ENCODE measurements at places on chromosomes 1 and 21. TPM values are rescaled to one million over a fixed set of nuclear protein-coding genes. Genes with fewer than 3 reads are reported as not detected.
A peak's percentile ranks its signal among the peaks of the same experiment; 100 is the strongest.

The INAVA gene
- total RNA-seq: 37.6 TPM

The DCDC2B gene
- total RNA-seq: not detected

The ZNHIT6 gene
- total RNA-seq: 15.2 TPM

The KRTAP19-8 gene
- not detected for total RNA-seq

The FCRLB gene
- 0.82 TPM for total RNA-seq

The STIL gene
- total RNA-seq: 19.7 TPM

The CFAP45 gene
- 2.8 TPM for total RNA-seq

GRCh38 chr1:53255031-53255430, 16.7 kb upstream of the MAGOH start:
- DNase-seq: no peak

DNA sequence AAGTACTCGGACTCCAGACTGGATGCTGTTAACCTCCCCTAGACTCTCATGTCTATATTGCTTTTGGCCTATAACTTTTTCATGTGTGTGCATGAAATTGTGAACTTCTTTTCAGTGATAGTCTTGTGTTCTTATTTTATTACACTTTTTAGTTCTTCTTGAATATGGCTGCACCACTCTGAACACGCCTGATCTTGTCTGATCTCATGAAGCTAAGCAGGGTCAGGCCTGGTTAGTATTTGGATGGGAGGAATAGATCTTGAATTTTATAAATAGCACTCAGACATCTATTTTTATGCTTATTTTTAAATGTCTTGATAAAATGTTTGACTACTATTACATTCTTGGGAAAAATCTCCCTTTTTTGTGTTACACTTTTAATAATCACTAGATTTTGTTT, 22.4 kb downstream of the TCP10L start:
- no peak for DNase-seq

DNA sequence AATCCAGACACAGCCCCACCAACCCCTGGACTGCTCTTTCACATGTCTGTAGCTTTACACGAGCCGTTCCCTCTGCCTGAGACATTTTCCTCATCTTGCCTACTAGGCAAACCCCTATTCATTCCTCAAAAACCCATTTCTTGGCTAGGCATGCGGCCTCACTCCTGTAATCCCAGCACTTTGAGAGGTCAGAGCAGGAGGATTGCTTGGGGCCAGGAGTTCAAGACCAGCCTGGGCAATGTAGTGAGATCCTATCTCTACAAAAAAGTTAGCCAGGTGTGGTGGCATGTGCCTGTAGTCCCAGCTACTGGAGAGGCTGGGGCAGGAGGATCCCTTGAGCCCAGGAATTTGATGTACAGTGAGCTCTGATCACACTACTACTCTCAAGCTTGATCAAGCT, 5.2 kb upstream of the AUNIP start:
- no peak for DNase-seq

GRCh38 chr1:22738069-22738435, 27.4 kb downstream of the EPHB2 start:
- no peak for DNase-seq

- no peak for DNase-seq
Observed at GRCh38 chr1:85940656-85941306, 215.8 kb downstream of the COL24A1 start.

DNA sequence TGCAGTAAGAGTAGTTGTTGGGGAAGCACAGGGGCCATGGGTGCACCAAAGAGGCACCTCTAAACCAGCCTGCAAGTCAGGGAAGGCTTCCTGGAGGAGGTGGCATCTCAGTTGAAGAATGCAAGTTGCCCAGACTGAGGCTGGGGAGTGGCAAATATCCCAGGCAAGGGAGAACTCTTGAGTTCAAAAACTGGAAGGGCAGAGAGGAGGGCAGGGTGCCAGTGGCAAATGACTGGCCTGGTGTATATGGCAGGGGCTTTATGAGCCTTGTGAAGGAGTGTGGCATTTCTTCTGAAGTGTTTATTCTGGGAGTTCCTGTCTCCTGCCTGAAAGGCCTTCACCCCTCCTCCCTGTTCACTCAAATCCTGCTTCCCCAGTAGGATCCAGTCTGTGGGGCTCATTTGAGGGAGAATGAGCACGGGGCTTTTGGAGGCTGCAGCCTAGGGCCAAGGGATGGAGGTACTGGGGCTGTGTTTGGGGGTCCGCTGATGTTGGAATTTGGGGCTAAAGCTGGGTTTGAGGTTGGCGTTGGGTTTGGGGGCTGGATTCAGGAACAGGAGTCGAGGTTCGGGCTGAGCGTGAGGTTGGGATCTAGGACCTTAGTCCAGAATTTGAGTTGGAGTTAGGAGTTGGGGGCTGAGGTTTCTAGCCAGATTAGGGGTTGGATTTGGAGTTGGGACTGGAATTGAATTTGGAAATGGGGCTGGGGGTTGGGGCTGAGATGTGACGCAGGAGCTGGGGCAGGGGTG, at the start of gene TMEM125:
TMEM125 (plus strand) TSS at position 357 of the 749 bp plus-strand sequence. CDS start 2,740 bp downstream, outside the sequence.
- DNase-seq: no peak

- no peak for DNase-seq
Observed at GRCh38 chr1:199725002-199725565, 302.4 kb upstream of the NR5A2 start.

DNA sequence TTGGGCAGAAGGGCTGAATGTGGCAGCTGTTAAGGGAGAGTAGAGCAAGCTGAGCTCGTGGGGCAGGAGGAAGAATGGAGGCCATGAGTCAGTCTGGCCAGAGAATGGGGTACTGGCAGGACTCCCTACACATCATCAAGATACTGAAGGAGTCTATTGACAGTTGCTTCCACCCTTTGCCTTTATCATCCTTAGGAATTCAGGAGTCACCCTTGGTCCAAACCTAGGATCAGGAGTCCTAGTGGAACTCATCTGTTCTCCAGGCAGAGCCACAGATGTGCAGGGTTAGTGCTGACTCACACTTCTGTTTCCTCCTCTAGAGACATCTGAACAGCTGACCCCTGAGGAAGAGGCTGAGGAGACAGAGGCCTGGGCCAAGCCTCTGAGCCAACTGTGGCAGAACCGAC, 18.7 kb upstream of the ST3GAL3 start:
- no peak for DNase-seq

DNA sequence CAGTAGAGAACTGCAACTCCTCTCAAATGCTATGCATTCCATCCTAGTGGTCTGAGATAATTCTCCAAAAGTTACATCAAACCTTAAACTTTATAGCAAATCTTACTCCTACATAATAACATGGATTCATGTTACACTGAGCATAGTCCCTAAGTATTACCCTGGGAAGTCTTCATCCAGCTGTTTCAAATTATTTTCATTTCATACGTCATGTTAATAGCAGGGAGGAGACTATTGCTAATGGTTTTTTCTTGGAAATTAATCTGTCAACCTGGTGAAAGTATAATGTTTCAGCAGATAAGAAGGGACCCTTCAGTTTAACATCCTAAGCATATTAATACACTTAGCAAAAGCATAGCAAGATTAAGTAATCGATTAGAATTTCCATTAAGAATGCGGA, 318.1 kb downstream of the USP25 start:
- no peak for DNase-seq

DNA sequence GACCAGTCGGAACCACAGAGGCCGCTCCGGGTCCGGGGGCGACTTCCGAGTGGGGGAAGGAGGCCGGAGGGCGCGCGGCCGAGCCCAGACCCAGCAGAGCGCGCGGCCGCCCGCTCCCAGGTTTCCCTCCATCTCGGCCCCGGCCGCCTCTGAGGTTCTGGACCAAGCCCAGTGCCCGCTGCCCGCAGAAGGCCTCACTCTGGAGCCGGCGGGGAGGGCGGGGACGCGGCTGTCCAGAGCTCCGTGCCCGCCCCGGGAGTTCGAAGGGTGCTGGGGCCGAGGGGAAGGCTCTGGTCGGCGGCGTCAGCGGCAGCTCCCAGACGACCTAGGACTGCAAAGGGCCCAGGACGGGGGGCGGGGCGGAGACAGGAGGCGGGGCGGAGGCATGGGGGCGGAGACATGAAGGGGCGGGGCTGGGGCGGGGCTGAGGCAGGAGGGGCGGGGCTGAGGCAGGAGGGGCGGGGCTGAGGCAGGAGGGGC, 48.0 kb upstream of the SLC19A1 start:
- DNase-seq: no peak

GRCh38 chr1:10210841-10211804, 753 bp downstream of the KIF1B start:
- peak; percentile 71 for DNase-seq

- DNase-seq: no peak
Observed at GRCh38 chr1:67217417-67217816, 51.2 kb downstream of the IL23R start.

- DNase-seq: no peak
Observed at GRCh38 chr1:44662683-44663030, 11.6 kb downstream of the TMEM53 start.

GRCh38 chr21:35449846-35450245, 400.7 kb upstream of the RUNX1 start:
- DNase-seq: no peak

- DNase-seq: no peak
Observed at GRCh38 chr1:184152974-184153373, 101.4 kb downstream of the TSEN15 start.

DNA sequence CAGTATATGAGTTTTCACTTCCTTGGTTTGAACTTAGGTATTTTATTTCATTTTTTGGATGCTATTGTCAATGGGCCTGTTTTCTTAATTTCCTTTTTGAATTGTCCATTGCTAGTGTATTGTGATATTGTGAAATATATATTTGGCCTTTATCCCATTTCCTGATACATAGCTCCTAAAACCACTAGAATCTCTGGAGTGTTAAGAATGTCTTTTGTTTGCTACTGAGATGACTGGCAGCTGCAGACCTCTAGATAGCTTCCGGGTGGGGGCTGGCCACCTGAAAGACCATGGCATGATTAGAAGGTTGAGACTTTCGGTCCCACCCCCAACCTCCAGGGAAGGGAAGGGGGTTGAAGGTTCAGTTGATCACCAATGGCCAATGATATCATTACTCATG, 245.4 kb downstream of the KCNJ6 start:
- DNase-seq: no peak

Data from type B pancreatic cell (in vitro differentiated cells).